Memory B cell (primary cell): ENCODE measurements at places on chromosomes 4 and X.

DNA sequence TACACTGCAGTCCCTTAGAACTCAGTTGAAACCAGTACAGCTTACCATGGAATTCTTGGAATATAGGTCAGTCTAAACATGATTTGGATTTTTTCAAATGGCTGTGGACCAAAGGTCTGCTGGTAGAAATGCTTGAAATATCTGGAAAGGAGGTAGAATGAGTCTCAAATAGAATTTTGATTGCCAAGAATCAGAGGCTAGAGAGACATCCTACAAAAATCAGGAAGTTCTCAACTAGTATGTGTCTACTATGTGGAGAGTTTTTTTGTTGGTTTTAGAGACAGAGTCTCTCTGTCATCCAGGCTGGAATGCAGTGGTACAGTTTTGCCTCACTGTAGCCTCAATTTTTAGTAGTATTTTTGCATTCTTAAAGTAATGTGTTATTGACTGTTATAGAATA lies 53.6 kb downstream of the PAQR3 start:
- no peak for DNase-seq

- no peak for DNase-seq
Observed at GRCh38 chr4:26420913-26421312, 69.4 kb downstream of the CCKAR start.

DNA sequence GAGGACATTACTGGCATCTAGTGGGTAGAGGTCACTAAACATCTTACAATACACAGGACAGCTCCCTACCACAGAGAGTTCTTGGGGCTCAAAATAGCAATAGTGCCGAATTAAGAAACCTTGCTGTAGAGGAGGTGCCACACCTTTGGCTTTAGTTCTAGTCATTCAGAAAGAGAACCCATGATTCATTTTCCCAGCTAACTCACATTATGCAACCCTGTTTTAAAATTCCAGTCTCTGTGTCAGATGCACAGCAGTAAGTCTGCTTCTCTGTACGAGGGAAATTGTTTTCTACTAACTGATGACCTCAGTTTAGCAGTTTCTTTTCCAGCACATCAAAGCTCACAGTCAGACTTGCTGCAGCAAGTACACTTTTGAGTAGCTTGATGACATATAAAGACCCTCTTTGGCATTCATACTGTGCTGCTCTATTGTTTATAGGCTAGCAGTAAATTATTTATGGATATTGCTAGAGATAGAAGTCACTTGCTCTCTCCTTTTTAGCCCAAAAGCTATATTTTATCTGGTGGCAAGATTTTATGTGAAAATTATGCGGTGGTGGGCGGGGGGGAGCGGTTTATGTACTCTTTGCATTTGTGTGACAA lies 487.8 kb upstream of the MAGEB18 start:
- DNase-seq, result no peak

- DNase-seq, result no peak
Observed at GRCh38 chr4:150818661-150819060, 196.4 kb downstream of the LRBA start.

GRCh38 chr4:82428526-82428968 lies 1.7 kb downstream of the HNRNPDL start:
- DNase-seq, result no peak

GRCh38 chr4:31169846-31170245 lies 449.7 kb downstream of the PCDH7 start:
- DNase-seq, result no peak

- DNase-seq, result no peak
Observed at GRCh38 chrX:110089656-110090403, 86.9 kb downstream of the TMEM164 start.

- no peak for DNase-seq
Observed at GRCh38 chrX:20693078-20693477, 426.4 kb upstream of the RPS6KA3 start.

DNA sequence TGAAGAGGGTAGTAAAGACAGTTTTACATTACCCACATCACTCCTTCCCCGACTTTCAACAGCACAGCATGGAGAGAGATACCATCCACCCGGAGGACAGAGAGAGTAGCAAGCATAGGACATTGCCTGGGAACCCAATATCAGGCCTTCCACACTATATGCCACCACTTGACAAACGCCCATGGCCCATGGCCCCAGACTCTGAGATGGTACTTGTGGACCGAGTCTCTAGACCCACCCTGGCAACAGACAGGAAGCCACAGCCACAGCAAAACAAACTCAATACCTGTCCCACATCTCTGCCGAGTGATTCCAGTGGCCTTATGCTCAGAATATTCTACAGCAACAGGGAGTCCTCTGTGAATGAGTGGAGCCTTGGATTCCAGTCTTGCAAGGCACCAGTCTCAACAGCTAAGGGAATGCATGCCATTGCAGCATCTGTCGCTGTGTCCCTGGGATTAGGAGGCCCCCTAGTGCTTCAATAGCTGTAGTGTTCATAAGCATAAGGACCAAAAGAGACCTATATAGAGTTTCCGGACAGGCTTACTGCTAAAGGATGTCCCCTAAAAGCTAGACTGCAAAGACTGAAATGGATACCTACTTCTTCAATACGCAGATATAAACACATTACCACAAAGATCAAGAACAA lies 14.7 kb upstream of the CT55 start:
- no peak for DNase-seq

- no peak for DNase-seq
Observed at GRCh38 chr4:123478859-123479345, 82.3 kb downstream of the SPRY1 start.

DNA sequence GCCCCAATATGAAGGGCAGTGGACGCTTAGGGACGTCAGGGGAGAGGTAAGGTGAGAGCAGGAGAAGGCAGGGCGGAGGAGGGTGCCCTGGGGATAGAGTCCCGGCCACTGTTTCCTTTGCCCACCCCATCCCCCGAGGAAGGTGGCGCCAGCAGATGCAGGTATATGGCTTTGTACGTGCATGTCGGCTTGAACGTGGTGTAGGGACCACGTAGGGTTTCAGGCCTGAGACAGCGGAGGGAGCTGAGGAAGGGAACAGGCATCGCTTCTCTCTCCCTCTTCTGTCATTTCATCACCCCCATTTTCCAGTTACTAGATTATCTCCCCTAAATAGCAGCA lies 97.9 kb downstream of the PHKA2 start:
- no peak for DNase-seq

GRCh38 chr4:118337954-118338353 lies 14.8 kb downstream of the PRSS12 start:
- no peak for DNase-seq

- DNase-seq, result no peak
Observed at GRCh38 chr4:14259936-14260335, 632.4 kb upstream of the BOD1L1 start.

DNA sequence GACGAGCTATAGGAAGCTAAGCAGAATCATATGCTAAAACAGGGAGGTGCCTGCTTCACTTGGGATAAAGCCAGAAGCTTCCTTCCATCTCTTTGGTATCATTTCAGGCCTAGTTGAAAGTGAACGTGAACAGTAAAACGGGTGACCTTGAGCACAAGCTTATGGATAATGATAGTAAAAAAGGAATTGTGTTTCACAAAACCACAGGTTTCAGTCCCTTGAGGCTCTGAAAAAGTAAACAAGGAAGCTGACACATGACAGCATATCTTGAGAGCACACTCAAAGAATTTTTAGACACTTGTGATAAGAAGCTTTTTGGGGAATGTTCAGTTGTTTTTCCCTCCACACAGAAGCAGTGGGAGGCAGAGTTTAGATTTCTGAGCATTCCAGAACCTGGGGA lies 286.1 kb downstream of the DCHS2 start:
- DNase-seq, result no peak

GRCh38 chr4:36794716-36795115 lies 449.8 kb upstream of the NWD2 start:
- DNase-seq, result no peak

GRCh38 chr4:119099227-119099810 lies 36.3 kb upstream of the MYOZ2 start:
- no peak for DNase-seq

- DNase-seq, result no peak
Observed at GRCh38 chrX:69179380-69179911, 14.2 kb upstream of the PJA1 start.

DNA sequence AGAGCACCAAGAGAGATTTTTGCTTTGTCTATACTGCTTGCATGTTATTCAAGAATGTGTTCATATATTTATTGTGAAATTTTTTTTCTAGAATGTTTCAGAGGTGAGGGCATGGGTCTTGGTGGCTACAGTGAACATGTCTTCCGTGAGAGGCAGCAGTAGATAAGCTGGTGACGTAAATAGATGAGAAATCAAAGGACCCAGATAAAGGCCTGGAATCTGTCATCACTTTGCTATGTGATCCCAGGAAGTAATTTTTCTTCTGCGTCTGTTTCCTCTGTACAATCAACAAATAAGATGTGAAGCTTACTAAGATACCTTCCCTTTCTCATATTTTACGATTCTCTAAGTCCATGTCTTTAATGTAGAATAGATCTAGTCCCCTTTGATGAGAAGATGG lies 129.1 kb downstream of the COL4A6 start:
- no peak for DNase-seq

DNA sequence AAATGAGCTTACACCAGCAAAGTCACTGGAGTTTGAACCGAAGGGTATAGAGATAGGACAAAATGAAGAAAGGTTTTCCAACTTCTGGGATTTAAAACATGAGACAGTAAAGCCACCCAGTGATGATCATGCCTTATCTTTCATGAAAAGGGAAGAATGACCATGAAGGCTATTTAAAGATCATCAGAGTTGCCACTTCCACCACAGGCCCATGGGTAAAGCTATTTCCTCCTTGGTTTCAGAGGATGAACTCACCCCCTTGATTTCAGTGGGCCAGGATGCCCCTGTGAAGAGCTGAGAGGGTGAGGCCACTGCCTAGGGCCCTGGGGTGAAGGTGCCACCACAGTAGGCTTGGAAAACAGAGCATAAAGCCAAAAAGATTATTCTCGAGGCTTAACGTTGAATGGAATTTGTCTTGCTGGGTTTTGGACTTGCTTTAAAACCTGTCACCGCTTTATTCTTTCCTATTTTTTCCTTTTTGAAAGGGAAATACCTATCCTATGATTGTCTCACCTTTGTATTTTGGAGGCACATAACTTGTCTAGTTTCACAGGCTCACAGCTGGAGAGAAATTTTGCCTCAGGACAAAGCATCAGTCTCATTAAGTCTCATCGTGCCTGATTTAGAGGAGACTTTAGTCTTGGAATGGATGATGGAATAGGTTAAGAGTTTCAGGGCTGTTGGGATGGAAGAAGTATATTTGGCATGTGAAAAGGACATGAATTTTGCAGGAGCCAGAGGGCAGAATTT lies 254.0 kb downstream of the SNCA start:
- no peak for DNase-seq

DNA sequence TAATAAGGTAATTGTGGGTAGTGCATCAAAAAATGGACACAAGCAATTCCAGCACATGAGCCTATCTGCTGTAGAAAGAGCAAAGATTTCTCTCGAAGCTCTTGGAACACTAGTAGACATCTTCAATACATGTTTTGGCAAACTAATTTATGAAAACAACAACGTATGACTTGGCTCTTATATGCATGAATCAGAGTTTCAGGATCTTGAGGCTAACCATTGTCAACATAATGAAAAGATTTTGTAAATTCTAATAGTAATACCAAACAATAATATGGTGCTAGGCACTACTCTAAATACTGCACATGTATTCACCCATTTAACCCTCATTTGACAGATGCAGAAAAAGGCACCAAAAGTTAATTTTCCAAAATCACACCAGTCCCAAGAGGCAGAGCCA lies 25.1 kb upstream of the ANKRD50 start:
- DNase-seq, result no peak

DNA sequence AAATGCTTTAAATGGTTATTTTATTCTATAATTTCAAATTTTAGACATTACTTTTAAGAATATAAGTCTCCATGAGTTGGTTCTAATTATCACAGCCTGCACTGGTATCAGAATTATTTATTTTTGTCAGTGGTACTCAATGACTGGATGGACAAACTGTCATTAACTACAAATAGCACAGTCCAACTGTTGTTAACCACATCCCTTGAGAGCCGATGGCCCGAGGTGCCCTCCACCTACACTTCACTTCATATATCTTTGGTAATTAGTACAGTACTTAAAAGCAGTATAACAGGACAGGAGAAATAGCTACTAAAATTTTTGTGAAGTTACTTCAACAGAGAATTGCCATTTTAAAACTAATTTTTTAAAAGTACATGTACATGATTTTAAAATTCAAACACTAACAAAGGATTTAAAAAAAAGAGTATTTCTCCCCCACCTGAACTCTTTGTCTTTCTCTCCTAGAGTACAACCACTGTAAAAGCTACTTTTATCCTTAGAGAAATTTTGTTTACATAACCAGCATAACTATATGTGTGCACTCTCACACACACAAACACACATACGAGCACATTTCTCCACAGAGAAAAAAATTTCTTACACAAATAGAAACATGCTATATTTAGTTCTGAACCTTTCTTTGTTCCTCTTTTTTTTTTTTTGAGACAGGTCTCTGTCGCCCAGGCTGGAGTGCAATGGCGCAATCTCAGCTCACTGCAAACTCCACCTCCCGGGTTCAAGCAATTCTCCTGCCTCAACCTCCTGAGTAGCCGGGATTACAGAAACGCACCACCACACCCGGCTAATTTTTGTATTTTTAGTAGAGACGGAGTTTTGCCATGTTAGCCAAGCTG lies 6.5 kb downstream of the TIFA start:
- no peak for DNase-seq

DNA sequence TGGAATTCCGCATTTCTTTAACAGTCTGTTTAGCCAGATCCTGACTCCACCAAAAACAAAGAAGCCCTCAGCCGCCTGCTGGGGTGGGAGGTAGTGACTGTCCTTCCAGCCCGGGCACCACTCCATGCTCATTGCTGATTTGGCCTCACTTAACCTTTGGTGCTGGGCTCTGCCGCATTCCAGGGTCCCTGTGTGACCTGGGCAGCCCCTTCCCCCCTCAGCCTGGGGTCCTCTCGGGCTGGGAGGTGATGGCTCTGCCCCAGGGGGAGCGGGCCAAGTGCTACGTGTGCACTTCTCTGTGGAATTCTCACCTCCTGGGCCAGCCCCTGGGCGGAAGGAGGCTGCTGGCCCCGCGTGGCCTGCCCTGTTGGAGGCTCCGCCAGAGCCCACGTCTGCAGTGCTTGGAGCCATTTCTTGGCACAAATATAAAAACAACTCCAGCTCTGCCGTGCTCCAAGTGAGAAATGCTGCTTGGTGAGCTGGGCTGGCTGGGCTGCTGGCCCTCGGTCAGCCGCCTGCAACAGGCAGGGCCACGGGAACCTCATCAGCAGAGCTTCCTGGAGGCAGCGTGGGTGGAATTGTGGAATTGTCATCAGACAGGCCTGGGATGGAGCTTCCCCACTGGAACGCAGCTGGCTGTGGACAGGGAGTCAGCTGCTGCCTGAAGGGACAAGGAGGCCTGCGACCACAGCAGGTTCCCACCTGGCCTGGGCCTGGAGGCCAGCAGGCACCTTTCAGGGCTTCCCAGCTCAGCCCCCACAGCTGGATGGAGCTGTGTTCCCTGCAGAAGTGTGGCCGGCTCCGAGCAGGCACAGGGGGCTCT lies 66.0 kb downstream of the TRMT44 start:
- no peak for DNase-seq

DNA sequence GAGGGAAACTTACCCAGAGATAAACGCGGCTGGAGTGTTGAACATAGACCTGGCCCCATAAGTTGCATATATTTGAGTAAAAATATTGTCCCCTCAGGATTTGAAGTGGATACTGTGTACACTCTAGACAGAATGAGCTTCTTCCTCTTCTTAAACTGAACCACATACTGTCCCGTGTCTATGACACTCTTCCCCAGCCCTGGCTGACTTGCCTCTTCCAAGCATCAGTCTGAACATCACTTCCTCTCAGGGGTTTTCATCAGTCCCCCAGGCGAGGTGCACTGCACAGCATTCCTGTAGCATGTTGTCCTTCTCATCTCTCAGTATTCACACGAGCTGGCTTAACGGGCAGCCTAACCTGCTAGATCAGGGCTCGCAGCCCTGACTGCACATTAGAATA lies 80.5 kb upstream of the TMEM150C start:
- no peak for DNase-seq
